ENCODE measurements at places on chromosomes 1 and 21.
A peak's percentile ranks its signal among the peaks of the same experiment; 100 is the strongest.

GRCh38 chr1:154148807-154149206 is 6.1 kb downstream of the NUP210L start:
- DNase-seq: no peak

- DNase-seq: no peak
These were observed 48.1 kb downstream of the NFIA start for GRCh38 chr1:61130338-61131000.

DNA sequence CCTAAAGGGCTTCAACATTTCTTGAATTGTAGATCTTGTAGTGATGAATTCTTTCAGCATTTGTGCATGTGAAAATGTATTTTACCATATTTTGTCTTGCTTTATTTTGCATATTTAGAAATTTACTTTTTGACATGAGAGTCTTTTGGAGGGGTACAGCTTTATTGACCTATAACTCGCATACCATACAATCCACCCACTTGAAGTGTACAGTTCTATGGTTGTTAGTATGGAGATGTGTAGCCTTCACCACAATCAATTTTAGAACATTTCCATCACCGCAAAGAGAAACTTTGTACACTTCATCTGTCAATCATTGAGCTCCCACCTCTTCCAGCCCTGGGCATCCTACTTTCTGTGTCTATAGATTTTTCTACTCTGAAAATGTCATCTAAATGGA is 7.2 kb upstream of the MIA3 start:
- no peak for DNase-seq

GRCh38 chr1:41914516-41914915 is 4.2 kb downstream of the HIVEP3 start:
- no peak for DNase-seq

DNA sequence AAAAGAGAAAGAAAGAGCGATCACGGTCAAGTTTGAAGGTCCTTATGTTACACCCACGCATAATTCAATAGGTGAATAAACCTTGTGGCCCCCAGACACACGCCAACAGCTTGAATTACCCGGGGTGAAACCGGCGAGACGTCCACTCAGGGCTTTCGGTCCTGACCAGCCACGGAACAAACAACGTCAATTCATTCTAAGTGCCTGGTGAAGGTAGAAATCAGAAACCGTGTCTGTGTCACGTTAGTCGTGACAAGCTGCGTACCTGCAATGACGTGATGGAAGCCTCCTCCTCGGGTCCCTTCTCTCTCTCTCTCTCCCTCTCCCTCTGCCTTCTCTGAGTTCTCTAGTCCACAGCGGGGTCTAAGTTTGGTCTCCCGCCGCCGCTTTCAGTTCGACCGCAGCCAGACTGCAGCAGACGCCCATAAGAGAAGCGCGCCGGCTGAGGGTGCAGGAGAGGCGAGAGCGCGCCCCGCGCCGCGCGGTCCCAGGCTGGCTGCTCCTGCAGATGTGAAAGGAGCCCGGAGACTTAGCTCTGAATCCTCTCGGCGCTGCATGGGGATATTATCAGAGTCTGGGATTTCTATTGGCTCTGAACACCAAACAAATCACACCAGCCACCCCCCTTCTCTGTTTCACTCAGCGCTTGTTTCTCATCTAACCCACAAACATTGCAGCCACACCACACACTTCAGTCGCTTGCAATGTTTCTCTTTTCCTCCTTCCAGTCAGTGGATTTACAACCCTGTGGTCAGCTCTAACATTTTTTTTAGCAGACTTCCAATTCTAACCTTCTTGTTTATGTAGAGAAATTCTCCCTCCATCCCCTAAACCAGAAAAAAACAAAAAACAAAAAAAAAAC is at the start of gene GREM2:
Gene GREM2, minus strand, starts transcription at position 537 of the 862 bp plus-strand sequence. CDS start 118,680 bp downstream, outside the sequence.
- peak; percentile 67 for DNase-seq

DNA sequence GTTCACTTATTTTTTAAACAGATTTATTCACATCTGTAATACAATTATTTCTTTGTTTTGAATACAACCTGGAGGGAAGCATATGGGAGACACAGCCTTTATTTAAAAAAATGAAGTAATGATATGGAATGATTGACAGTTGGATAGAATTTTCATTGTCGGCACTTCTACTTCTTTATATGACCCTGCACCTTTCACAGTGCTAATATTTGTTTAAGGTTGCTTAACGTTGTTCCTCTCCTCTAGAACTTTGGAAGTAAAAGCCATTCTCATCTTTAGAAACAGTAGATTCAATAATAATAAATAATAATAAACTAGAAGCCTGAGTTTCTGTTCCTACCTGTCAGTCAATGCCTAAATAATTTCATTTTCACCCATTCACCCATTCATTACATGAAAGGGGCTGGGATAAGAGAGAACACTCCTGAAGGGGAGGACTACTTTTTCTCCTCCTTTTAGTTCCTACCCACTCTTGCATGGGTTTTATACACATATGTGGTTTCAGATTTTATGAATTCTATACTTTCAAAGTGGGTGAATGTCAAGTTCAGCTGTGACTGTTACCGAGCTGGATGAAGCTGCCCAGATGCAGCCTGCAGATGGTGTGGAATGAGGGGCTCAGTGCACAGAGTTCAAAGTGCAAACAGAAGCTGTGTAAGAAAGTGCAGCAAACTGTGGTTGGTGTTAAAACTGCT is 9.4 kb downstream of the RUNX1 start:
- peak; percentile 40 for DNase-seq

DNA sequence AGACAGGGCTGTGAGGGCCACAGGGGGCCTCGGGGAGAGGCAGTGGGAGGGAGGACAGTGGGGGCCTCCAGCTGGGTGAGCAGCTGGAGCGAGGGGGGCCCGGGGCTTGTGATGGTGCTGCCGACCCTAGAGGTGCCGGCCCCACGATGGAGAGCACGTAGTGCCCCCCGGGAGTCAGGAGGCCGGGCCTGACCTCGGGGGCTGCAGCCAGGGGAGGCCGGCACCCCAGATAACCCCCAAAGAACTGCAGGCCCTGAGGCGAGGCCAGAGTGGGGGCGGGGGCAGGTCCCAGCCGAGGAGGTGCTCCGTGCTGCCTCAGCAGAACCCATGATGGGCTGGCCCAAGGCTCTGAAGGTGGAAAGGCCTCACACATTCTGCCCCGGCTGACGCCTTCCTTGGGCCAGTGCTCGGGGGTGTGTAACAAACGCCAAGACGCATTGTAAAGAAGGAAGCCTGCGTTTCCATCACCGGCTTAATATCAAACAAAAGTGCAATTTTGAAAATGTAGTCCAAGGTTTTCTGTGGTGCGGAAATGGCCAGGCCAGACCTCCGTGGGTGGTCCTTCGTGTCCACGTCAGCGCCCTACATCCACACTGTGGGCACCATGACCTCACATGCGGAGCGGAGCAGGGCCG is 55.2 kb downstream of the COL6A1 start:
- no peak for DNase-seq

- no peak for DNase-seq
These were observed 8.9 kb upstream of the RBM34 start for GRCh38 chr1:235169986-235170385.

DNA sequence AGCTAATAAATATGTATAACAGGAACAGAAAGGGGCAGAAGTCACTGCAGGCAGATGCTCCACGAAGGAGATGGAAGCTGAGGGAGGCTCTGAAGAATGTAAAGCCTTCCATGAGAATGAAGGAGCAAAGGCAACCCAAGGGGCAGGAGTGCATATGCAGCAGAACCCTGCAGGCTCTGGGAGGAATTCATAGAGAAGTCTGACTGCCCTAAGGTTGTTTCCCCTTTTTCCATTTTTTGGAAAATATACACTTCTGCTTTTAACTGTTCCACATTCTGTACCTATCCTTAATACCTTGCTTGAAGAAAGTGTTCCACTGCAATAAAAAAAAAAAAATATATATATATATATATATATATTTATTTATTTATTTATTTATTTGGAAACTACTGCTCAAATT is 69.6 kb downstream of the CD34 start:
- no peak for DNase-seq

DNA sequence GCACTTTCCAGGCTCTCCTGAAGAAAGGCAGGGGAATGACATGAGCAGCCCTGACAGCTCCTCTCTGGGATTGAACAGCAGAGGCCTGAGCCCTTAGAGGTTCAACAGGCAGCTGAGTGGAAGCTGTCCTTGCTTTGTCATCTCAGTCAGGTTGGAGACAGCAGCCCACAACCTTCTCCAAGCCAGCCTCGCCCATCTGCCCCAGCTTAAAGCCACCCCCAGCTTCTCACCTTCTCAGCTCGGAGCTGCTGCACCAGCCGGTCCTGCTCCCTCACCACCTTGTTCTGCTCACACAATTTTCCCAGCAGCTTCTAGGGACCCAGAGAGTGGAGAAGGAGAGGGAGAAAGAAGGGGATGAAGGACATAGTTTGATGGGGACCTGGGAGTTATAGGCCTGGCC is 35.2 kb upstream of the GOLT1A start:
- no peak for DNase-seq

- no peak for DNase-seq
These were observed 218.0 kb upstream of the KIAA0040 start for GRCh38 chr1:175410560-175410959.

DNA sequence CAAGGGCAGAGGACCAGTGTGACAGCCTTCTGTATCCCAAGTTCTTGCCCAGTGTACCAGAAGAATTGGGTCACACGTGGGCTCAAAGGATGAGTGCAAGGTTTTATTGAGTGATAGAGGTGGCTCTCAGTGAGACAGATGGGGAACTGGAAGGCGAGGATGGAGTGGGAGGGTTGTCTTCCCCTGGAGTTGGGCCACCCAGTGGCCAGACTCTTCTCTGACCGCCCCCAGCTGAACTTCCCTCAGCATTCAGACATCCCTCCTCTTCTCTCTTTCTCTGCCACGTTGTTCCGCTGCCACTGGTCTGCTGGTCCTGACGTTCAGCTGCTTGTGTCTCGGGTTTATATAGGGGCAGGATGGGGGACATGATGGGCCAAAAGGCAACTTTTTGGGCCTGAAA is 150.1 kb upstream of the IVNS1ABP start:
- no peak for DNase-seq
